ENCODE measurements at places on chromosomes 11 and 22. TPM values are rescaled to one million over a fixed set of nuclear protein-coding genes. Genes with fewer than 3 reads are reported as not detected.

OR5P2 gene
- polyA plus RNA-seq = not detected

LINC01488 gene
- polyA plus RNA-seq = not detected

GRCh38 chr11:68308068-68308467, 4.3 kb upstream of the LRP5 start:
- DNase-seq = no peak

DNA sequence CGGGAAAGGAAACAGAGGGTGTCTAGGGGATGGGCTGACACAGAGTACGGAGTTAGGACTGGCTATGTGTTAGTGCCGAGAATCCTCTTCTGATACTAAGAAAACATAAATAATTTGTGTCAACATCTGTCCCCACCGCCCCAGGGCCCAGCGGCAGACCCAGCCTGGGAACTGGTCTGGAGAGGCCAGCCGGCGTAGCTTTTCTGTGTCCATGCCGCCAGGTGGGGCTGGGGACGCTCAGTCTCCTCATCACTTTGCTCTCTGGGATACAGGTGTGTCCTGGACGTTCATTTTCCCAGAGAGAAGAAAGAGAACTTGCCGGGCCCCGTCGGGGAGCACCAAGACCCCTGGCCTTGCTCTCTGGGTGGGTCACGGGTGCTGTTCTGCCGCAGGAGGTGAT, 54.7 kb downstream of the WNT7B start:
- DNase-seq = no peak

- DNase-seq = no peak
These were observed 9.0 kb downstream of the KIRREL3 start for GRCh38 chr11:126991596-126991995.

All from endothelial cell of umbilical vein (primary cell).